ENCODE measurements at places on chromosomes 5 and 9.
A peak's percentile ranks its signal among the peaks of the same experiment; 100 is the strongest.

DNA sequence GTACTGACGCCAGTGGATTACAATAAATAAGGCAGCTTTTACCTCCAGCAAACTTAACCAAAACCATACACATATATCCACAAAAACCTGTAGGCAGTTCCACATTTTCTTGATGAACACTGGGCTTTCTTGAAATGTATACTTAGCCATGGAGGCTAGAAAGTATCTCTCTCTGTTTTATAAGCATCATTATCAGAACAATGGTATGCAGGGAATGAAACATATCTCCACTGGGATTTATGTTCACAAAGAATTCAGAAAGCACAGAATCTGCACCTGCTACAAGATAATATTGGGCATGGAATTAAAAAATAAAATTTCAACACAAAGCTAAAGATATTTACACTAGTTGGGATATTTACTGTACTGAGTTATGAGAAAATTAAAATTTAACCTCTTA, 126.1 kb upstream of the RASA1 start:
- DNase-seq = no peak

- peak; percentile 99 for DNase-seq
Observed at GRCh38 chr5:169350759-169351240, 49.9 kb upstream of the SLIT3 start.

DNA sequence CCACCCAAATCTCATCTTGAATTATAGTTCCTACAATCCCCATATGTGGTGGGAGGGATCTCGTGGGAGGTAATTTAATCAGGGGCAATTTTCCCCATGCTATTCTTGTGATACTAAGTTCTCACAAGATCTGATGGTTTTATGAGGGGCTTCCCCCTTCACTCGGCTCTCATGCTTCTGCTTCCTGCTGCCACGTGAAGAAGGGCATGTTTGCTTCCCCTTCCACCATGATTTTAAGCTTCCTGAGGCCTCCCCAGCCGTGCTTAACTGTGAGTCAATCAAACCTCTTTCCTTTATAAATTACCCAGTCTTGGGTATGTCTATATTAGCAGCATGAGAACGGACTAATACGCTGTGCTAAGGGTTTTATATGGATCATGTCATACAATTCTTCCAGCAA, 72.3 kb downstream of the TLE4 start:
- DNase-seq = no peak

GRCh38 chr5:22852807-22853660, at the start of gene CDH12:
Gene CDH12, minus strand, starts transcription at chr5:22853344.
- no peak for DNase-seq

DNA sequence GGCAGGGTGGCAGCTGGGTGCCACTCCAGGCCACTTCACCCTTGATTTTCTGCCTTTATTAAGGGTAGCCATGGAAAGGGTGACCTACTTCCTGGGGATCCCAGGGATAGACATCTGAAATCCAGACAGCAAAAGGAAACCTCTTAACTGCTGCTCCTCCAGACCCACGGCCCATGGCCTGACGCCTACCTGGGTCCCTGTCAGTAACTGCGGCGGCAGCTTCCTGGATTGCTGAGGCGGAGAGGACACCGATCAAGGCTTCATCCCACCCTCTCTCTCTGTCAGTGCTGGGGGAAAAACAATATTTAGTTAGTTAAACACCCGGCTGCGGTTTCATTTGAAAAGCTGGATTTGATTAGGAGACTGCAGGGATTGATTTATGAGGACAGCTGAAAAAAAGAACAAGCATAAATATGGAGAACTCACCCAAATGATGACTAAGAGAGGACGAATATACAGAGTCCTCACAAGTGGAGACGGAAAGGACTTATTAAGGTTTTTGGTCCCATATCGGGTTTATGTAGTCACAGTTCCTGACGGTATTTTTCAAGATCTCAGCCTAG, 158.7 kb upstream of the KLF4 start:
- DNase-seq = no peak

- peak; percentile 3 for DNase-seq
Observed at GRCh38 chr5:21919414-21920022, 933.6 kb downstream of the CDH12 start.

- DNase-seq = no peak
Observed at GRCh38 chr5:149859746-149860145, 84.8 kb downstream of the PDE6A start.

GRCh38 chr9:14529054-14529453, 164.2 kb downstream of the ZDHHC21 start:
- no peak for DNase-seq

DNA sequence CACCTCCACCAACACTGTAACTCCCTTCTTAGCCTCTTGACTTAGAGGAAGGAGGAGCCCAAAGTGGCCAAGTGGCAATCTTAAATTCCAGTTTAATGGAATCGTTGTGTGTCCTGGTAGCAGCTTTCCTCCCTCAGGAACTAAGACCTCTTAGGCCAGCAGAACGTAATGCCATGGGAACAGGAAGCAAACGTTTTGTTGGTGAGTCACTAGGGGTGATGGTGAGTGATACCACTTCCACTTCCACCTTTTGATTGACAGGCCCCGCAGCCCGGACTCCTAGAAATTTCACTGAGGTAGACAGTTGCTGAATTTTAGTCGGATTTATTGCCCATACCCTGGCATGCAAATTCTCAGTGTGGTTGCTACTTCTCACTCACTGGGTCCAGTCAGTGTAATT, 94.2 kb upstream of the FBN2 start:
- DNase-seq = no peak

DNA sequence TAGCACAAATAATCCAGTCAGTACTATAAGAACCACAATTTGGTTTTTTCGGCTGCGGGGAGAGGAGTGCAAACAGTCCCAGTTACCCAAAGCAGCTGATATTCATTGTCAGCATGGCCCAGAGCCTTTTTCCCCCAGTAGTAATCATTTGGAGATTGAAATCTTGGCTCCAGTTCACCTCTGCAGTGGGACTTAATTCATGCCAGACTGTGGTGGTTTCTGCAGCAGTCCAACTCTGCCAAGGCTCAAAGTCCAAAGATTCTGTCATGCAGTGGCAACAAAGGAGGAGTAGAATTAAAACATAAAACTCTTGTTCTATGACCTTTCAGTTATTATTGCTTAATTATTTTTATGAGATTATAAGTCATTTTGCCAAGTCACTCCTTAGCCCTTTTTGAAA, 25.0 kb upstream of the TRIM36 start:
- DNase-seq = peak; percentile 20

GRCh38 chr5:98993512-98993911, 64.7 kb upstream of the CHD1 start:
- DNase-seq = no peak

DNA sequence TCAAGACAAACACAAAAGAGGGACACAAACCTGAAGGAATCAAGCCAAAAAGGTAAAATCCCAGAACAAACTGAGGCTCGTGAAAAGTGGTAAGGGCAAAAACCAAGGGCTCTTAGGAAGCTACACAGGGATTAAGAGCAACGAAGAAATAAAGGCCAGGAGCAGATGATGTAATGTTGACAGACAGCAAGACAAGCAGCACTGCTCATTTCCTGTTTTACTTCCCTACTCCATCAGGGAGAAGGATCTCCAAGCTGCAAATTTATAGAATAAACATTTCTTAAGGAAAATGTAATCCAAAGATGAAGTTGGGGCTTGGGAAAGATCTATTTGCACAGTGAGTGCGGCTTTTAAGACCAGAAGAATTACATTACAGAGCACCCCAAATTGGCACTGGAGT, 182.3 kb upstream of the MAP1B start:
- peak; percentile 19 for DNase-seq

- DNase-seq = no peak
Observed at GRCh38 chr5:175343308-175343707, 100.7 kb downstream of the DRD1 start.

DNA sequence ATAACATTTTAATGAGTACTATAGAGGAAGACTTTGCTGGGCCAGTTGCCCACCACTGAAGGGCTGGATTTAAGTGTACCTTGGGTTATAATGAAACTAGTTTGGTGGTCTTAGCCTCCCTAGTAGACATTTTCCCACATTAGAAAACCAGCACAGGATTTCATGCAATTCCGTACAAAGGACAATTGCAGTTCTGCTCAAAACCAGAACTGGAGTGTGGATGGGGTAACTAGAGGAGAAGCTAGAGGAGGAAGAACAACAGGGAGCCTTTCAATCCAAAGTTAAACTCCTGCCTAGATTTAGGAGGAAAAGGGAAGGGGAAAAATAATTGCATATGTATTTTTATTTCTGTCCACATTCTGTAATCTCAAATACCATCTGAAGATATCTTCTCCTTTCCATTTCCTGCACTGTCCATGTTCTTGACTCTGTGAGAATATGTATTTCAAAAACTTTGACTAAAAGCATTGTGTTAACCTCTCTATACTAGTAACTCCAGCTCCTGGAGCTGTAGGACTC, 97.5 kb upstream of the SSBP2 start:
- DNase-seq = no peak

DNA sequence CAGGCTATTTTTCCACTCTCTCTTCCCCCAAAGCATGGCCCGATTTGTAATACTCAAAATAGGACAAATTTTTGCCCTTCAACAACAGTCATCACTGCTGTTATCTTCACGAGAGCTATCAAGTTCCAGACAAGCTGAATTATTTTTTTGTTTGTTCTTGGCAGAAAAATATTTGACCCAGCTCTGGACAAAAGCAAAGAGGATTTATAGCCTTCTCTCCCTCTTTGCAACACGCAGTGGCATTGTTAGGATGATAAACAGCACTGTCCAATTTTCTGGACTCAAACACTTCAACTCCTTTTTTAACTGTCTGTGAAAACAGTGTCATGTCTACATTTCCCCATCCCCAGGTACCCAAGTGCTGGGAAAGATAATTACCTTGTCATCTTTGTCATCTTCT, 160.3 kb downstream of the SLF1 start:
- no peak for DNase-seq

DNA sequence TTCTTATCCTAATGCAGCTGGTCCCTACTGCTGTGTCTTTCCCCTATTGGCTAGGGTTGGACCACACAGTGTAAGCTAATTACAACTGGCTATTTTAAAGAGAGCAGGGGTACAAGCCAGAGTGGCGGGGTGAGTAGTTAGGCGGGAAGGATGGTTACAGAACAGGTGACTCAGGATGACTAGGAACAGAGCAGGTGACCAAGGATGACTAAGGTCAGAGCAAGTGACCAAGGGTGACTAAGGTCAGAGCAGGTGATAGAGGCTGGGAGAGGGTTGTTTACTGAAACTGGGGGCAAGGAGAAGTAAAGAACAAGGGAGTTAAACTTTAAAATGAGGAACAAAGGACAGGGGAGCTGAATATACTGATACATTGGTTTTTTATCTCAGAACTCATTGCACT, 125.4 kb downstream of the PTTG1 start:
- no peak for DNase-seq

DNA sequence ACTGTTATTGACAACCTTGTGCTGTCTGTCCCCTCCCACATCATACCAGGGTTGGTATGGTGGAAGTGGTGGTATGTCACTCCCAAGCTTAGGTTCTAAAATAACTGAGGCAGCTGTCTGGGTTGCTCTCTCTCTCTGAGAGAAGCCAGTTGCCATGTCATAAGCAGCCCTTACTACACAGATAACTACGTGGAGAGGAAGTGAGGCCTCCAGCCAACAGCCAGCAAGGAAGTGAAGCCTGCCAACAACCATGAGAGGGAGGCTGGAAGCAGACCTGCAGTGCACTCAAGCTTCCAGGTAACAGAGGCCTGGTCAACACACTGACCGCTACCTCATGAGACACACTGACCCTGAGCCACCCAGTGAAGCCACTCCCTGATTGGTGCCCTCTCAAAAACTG, 18.6 kb downstream of the CTNNAL1 start:
- DNase-seq = no peak

GRCh38 chr5:157026789-157027424, 32.0 kb downstream of the HAVCR1 start:
- DNase-seq = no peak

GRCh38 chr5:106408570-106408969, 1262.2 kb downstream of the EFNA5 start:
- no peak for DNase-seq

- DNase-seq = no peak
Observed at GRCh38 chr5:180180421-180180820, 28.6 kb downstream of the RASGEF1C start.

GRCh38 chr5:68216245-68217046, 890 bp downstream of the PIK3R1 start:
- no peak for DNase-seq

- no peak for DNase-seq
Observed at GRCh38 chr9:122005597-122005996, 87.5 kb downstream of the TTLL11 start.

GRCh38 chr5:150144246-150144801, 11.3 kb downstream of the PDGFRB start:
- DNase-seq = no peak

DNA sequence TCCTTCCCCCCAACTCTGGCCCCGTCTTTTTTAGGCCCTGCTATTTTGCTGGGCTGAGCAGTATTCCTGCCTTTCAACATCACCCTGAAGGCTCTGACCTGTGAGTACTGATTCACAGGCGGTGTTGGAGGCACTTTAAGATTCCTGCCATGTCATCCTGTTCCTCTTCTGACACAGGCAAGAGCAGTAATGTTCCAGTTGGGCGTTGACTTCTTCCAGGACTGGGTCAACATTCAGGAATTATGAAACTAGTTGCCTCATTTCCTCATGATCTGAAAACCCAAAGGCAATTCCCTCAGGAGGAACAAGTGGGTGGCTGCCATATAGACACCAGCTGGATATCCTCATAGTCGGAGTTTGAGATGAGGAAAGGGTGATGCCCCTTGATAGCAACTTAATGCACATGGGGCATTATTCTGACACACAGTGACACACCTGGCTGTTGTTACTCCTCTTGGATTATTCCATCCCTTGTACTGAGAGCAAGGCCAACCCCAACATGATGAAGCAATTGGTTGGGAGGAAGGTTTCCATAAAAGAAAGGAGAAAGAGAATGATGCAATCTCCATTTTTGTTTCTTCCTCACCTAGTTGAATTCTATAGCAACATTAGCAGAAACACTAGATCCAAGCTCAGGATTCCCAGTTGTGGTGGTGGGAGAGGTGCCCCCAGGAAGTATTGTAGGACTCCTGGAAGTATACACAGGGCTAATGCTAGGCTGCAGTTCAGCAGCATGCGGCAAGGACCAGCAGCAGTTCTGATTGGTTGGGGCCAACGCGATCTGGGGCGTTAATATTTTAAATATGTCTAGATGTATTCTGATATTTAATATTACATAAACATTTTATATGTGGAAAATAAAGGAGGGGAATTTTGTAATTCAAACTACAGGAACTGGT, 19.6 kb upstream of the GLRX start:
- DNase-seq = peak; percentile 67

DNA sequence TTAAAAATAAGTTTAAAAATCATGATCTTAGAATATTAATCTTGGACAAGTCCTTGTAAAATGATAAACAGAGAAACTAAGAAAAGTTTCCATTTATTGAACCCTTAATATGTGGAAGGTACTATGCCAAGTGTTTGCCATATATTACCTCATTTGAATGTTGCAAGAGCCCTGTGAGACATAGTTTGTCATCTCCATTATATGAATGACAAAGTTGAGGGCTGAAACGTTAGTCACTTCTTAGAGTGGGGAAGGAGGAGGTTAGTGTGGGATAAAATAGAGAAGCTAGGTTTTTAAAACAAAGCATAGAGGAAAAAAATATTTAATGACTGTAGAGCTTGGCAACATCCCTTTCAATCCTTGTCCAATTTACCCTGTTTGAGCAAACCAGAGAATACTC, 2.0 kb downstream of the TNC start:
- DNase-seq = no peak

Measured in GM04503 (cell line).